ENCODE measurements at places on chromosomes 4 and X.

DNA sequence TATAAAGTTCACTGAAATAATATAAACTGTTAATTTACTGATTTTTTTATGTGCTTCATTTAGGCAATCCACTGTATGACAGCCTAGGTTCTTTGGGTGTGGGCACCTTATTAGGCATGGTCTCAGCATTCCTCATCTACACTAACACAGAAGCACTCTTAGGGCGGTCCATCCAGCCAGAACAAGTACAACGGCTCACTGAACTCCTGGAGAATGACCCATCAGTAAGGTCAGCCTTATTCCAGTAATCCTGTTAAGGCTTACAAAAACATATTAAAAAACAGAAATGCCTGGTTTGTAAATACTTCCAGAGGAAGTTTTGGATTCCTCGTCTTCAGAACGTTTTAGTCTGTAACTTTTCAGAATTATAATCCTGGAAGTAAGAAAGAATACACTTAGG is 80.1 kb downstream of the SLC30A9 start:
- DNase-seq = no peak

GRCh38 chr4:147201016-147201415 is 255.4 kb upstream of the TTC29 start:
- DNase-seq = no peak

- no peak for DNase-seq
Observed at GRCh38 chrX:103818842-103819619, 13.0 kb downstream of the RAB9B start.

DNA sequence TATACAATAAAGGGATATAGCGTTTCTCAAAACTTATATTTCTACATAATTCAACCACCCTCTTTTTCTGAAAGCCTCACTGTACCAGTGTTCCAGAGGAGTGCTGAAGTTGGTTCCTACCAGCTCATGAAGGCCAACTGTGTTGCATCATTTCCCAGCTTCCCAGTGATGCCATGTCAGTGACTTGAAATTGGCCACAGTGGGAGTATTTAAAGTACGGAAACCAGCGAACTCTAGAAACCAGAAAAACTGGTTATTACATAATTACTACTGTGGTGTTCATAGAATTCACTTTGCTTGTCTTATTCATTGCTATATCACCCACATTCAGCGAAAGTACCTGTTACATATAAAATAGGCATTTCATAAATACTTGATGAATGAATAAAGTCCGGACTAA is 135.4 kb downstream of the GC start:
- DNase-seq = no peak
